Activated CD4-positive, alpha-beta T cell treated with anti-CD3 and anti-CD28 coated beads, Interleukin-2, amount 50 U/mL, for 1 hour (primary cell): ENCODE measurements at places on chromosomes 16 and 17.
A peak's percentile ranks its signal among the peaks of the same experiment; 100 is the strongest.

- peak; percentile 75 for DNase-seq
Observed at GRCh38 chr17:47949197-47949759, 7.9 kb downstream of the PNPO start.

DNA sequence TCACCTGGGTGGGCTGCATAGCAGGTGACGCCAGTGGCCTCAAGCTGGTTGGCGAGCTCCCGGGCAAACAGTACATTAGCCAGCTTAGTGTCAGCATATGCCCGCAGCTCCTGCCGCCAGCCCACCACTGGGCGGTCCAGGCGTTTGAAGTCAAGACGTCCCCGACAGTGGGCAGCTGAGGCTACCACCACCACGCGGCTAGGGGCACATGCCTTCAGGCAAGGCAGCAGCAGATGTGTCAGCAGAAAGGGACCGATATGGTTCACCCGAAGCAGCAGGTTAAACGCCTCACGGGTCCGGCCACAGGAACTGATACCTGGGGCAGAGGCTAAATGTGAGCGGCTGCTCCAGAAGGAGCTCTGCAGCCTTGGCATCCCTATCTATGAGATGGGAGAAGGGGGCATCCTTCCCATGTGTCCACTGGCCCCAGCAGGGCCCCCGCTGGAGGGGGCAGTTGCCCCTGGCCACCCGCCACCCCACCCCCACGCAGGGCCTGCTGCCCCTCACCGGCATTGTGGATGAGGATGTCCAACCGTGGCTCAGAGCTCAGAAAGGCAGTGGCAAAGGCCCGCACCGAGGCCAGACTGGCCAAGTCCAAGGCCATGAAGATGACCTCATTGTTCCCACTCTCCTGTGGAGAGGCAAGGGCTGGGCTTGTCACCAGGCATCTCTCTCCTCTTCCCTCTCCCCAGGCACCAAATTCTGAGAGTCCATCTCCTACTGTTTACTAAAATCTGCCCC, 1.7 kb downstream of the DHRS13 start:
- DNase-seq = no peak

- DNase-seq = no peak
Observed at GRCh38 chr16:20976576-20976975, 76.0 kb downstream of the LYRM1 start.

DNA sequence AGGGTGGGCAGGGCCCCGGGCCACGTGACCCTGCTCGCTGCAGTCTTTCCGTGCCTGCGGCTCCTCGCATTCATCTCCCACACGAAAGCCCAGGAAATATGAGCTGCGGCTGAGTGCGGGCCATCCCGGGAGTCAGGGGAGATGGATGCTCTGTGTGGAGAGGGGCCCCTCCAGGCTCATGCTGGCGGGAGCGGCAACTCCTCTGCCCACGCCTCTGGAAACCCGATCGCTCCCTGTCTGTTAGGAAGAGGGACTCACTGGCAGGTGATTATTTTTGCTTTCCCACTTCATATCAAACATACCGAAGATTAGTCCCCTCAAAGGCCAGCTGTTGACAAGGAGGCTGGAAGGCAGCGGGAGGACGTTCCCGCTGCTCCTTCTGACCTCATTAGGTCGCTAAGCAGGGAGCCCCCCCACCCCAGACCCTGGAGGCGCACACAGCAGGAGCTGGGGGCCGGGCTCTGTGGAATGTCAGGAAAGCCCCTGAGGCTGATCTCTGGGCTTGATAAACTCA, 228.5 kb downstream of the FOXL1 start:
- no peak for DNase-seq

- DNase-seq = no peak
Observed at GRCh38 chr17:78325076-78325687, 34.7 kb downstream of the SOCS3 start.

DNA sequence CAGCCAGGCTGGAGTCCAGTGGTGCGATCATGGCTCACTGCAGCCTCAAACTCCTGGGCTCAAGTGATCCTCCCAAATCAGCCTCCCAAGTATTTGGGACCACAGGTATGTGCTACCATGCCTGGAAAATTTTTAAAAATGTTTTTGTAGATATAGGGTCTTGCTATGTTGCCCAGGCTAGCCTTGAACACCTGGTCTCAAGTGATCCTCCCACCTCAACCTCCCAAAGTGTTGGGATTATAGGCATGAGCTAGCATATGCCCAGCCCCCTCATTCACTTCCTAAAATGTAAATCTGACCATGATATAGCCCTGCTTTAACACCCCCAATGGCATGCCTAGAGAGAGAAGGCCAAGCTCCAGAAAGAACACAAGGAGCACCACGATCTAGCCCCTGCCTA, 98.6 kb downstream of the NDE1 start:
- DNase-seq = no peak
